ENCODE measurements at places on chromosomes 7 and 10. TPM values are rescaled to one million over a fixed set of nuclear protein-coding genes. Genes with fewer than 3 reads are reported as not detected.

Gene PLAC9
- not detected for total RNA-seq

Gene EPO
- not detected for total RNA-seq

Gene GPR146
- total RNA-seq = 0.72 TPM

Gene ASB13
- 4.2 TPM for total RNA-seq

Gene TSPAN13
- 64.3 TPM for total RNA-seq

Gene CALHM1
- total RNA-seq = not detected

Gene TMEM130
- 1.1 TPM for total RNA-seq

DNA sequence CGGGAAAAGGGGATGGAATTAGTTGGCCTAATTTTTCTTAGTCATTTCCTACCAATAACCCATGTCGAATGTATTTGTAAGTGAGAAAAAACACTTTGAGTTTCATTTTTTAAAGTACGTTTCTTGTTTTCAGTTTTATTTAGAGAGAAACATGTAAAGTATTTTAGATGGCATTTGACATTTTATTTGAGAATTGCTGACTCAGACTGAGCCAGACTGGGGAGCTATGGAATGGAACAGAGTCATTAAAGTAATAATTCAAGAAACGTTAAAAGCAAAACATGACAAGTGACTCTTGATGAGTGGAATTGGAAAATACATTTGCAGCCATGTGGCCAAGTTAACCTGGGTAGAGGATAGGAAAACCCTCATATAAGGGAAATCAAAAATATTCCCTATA, 286.1 kb upstream of the NPSR1 start:
- no peak for DNase-seq

DNA sequence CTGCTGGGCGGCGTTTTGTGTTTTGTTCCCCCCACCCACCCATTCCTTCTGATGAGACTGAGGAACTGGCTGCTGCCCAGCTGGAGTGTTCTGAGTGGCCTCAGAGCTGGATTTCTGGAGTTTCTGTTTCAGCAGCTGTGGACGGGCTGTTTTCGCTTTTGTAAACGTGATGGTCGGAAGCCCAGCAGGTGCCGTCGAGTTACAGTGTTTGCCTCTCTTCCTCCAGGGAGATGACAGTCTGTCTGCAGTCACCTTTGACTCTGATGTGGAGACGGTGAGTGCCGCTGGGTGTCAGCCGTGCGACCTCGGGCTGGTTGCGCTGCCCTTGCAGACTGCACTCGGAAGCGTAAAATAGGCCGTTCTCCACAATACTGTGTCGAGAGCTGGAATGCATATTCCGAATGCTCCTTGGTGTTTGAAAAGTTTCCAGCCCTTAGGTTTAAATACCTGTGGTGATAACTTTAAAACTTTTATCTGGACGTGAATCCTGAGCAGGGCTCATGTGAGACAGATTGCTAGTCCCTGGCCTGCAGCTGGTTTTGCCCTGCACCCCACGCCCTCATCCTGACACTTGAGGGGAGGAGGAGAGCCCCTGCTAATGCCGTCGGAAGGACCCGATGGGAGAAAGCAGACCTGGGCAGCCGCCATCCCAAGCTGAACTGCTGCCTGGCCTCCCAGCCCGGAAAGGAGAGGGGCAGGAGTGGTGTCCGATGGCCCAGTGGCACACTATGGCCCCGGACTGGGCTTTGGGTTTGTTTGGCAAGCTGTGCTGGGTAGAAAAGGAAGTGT, 8.3 kb downstream of the IQCE start:
- DNase-seq = no peak

DNA sequence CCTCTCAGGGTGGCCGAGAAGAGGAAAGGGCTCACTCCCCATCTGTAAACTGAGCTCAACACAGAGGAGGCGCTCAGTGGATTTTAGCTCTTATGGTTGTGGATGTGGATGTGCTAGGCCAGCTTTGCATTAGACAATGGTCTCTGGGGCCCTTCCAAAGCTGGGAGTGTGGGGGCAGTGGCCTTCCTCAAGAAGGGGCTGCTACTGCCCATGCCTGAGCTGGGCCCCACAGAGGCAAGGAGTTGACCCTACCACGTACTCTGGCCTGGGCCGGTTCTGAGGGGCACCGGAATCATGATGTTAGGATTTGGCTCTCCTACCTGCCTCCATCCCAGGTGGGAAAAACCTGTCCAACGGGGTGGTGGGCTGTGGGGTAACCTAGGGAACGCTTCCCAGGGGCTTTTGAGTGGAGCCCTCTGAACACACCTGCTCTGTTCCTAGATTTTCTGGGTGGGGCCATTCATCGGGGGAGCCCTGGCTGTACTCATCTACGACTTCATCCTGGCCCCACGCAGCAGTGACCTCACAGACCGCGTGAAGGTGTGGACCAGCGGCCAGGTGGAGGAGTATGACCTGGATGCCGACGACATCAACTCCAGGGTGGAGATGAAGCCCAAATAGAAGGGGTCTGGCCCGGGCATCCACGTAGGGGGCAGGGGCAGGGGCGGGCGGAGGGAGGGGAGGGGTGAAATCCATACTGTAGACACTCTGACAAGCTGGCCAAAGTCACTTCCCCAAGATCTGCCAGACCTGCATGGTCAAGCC, 11.5 kb downstream of the AQP1 start:
- peak; percentile 32 for DNase-seq

GRCh38 chr10:29849126-29849833, 210.1 kb downstream of the JCAD start:
- DNase-seq = peak; percentile 91

- DNase-seq = no peak
Measured at GRCh38 chr7:682810-683209, 43.7 kb upstream of the DNAAF5 start.

DNA sequence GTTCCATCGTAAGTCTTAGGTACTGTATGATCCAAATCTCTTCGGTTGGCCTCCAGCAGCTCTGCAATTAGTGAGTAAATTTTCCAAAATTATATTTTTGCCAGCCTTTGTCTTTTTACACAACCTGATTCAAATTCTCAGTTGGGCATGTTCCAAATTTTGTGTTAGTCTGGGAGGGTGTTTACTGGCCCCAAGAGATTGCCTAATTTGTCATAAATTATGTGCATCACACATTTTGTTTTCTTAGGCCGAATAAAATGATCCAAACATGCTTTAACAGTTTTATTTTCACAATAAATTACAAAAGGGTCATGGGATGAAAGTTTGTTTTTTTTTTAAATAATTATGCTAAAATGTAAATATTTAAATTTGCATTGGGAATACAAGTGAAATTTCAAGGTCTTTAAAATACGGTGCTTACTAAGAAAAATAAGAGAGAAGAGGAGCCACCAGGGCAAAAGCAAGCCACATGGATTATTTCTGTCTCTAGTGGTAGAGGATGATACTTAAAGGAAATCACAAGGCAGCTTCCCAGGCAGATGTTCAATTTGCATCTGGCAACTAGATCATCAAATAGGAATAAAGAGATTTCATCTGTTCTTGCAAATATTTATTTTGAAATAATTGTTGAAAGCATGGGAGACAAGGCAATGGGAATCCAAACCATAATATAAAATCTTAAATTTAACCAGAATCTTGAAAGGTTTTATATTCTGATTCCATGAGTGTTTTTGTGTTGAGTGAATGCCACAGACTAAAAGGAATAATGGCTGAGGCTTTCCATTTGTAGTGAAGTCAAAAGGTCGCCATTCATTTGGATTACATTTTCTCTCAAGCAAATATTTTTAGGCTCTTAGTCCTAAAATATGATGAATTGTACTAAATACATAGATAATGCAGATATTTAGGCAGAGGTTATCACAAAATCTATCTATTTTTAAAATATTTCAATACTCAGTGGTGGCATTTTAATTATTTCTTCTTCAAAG, 111.1 kb downstream of the MDFIC start:
- DNase-seq = no peak

DNA sequence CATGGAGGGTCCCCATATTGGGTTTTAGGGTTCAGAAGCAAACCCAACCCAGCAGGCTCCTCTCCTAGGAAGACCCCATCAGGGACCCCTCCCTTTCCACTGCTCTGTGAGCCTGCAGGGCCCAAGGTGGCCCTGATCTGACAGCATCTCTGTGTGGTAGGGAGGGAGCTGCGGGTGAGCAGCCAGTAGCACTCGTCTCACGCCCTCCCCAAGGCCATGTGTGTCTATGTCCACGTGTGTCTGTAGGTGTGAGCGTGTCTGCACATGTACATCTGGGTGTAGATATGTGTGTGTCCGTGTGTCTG, 103.5 kb upstream of the FAM20C start:
- no peak for DNase-seq

DNA sequence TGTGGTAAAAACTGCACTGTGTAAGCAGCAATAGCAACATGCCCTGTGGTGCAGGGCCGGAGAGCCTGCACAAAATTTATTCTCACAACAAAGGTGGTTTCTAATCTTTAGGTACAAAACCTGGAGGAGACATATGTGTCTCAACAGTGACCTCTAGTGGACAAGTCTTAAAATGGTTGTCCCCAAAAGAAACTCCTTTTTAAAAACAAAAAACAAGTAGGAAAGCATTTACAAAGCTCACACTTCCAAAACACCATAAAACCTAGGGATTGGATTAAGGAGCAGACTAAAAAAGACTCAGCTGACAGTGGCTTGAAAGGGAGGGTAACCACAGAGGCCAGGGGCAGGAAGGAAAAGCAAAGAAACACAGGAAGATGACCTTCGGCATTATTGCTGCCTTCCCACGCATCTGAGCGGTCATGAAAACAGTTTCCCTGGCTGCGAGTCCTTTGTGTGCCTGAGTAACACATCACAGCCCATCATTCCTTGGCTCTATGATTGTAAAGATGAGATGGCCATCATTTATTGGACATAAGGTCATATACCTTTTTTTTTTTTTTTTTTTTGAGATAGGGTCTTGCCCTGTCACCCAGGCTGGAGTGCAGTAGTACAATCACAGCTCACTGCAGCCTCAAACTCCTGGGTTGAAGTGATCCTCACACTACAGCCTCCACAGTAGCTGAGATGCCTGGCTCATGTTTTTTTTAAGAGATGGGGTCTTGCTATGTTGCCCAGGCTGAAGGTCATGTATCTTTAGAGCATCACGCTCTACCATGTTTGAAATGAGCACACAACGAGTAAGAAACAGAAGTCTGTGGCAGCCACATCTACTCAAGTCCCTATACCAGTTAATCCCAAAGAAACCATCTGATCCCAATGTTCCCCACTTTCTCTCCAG, 39.5 kb downstream of the RSU1 start:
- DNase-seq = no peak

DNA sequence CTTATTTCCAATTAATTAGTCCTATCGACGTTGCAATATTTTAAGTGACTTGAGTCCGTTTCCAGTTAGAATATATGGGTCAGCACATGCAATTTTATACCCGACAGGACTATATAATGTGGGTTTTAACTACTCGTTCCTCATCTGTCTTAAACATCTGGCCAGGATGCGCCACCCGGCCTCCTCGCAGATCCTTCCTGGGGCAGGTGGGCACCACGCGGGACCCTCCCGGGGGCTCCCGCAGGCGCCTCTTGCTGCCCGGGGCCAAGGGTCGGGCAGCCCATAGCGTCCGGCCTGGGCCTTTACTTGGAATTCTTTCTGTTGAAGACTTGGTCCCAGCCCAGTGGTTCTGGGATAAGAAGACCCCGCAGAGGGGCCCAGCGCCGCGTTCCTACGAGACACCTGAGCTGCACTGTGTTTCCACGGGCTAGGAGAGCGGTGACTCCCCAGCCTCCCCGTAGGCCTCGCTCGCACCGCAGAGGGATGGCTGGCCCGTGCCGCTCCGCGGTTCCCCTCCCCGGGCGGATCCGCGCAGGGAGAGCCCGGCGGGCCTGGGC, 10.1 kb upstream of the MNX1 start:
- no peak for DNase-seq

GRCh38 chr7:30566596-30566995, 28.1 kb upstream of the GARS1 start:
- DNase-seq = no peak

DNA sequence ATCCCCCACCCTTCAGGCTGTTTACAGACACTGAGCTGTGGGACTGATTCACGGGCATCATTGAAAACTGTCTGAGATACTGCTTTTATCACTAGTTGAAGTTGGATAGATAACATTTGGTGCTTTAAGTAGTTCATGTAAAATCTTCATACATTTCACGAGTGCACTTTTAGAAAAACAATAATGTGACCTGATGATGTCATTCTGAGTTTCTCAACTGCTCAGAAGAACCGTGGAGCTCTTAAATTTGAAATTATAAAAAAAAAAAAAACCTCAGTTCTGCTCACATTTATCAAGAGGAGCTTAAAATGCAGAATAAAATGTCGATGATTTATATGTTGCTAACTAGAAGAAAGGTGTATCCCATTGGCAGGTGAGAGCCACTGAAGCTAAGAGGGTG, 81.5 kb downstream of the GALNT11 start:
- no peak for DNase-seq

DNA sequence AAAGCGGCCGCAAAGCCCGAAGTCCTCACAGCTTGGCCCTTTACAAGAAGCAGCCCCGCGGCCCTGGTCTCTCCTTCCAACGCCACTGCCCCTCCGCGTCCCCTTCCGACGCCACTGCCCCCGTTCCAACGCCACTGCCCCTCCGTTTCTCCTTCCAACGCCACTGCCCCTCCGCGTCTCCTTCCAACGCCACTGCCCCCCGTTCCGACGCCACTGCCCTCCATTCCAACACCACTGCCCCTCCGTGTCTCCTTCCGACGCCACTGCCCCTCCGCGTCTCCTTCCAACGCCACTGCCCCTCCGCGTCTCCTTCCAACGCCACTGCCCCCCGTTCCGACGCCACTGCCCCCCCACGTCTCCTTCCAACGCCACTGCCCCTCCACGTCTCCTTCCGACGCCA, 33.1 kb downstream of the AP5Z1 start:
- DNase-seq = no peak

DNA sequence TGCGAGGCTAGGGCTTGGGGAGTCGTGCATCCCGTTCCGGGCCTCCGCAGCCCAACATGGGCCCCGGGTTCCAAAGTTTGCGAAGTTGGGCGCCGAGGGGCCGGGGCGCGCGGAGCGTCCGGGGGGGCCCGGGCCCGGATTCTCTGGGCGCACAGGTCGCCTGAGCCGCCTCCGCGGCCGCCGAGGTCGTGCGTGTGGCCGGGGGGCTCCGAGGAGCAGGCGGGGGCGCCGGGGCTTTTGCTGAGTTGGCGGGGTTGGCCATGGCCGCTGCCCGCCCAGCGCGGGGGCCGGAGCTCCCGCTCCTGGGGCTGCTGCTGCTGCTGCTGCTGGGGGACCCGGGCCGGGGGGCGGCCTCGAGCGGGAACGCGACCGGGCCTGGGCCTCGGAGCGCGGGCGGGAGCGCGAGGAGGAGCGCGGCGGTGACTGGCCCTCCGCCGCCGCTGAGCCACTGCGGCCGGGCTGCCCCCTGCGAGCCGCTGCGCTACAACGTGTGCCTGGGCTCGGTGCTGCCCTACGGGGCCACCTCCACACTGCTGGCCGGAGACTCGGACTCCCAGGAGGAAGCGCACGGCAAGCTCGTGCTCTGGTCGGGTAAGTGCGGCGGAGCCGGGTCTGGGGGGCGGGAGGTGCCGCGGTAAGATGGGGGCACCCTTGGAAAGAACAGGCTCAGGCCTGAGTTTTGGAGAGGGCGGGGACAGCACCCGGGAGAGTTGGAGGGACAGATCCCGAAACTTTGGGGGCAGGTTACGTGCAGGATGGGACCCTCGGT, 643 bp downstream of the SMO start:
- no peak for DNase-seq

DNA sequence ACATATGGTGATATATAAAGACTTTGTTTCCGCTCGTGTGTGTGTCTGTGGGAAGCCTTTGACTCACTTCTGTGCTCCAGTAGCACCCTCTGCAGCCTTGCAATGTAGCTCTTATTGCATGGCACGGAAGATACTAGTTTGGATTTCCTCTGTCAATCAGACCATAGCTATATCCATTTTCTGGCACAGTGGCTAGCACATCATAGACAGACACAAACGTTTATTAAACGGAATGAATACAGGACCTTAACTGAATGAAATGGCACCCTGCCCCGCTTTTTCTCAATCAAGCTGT, 124.0 kb upstream of the PTPN20 start:
- DNase-seq = peak; percentile 42

Data from SJSA1 (cell line).